Occipital lobe (tissue), 3 donors: ENCODE measurements at places on chromosomes 3 and 15.
A peak's percentile ranks its signal among the peaks of the same experiment; 100 is the strongest.

- no peak for DNase-seq
Observed at GRCh38 chr3:118802325-118803095, 232.1 kb downstream of the IGSF11 start.

DNA sequence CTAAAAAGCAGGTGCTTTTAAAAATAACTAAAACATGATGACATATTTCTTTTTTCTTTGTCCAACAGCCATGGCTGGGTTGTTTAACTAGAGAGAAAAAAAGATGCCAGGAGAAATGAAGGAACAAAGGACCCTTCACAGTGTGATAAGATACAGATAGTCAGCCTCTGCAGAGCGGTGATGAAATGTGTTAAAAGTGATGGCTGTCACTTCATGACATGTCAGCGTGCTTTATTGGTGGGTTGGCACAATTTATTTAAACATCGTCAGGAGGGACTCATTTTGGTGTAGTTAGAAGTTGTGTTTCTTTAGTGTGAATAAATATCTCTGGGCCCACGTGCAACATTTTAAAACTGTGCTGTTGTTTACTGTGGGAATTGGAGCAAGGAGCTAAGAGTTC, 887.4 kb upstream of the CFAP20DC start:
- no peak for DNase-seq

DNA sequence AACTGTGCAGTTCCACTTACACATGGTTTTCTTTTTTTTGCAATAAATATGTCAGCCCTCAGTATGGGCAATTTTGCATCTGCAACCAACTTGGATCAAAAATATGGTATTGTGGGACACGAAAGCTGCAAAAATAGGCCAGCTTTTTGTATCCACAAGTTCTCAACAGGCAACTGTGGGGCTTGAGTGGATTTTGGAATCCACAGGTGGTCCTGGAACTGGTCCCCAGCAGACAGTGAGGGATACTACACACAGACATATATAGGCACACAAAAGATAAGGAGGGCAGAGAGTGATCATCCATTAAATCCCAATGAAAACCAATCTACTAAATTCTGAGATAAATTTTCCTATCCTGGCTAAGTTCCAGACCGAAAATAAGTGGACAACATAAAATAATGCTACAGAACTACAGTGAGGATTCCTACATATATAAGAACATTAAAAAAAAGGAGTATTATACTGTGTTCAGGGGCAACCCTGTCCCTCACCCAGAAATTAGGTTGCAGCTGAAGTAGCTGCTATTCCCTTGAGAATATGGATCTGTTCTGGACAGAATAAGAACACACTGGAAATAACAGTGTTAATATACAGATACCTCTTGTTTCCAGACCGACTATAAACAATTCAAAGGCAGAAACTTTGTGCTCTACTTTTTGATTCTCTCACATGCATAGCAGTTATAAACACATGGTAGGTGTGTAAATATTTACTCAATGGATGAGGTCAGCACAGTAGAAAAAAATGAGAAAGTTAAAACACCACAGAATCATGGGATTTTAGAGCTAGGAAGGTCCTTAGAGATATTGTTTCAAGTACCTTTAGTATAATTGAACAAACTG, 25.4 kb downstream of the DENND4A start:
- no peak for DNase-seq

GRCh38 chr3:170007031-170007663, 30.6 kb upstream of the GPR160 start:
- DNase-seq, result no peak

- DNase-seq, result no peak
Observed at GRCh38 chr3:76694063-76694462, 345.8 kb upstream of the ROBO2 start.

DNA sequence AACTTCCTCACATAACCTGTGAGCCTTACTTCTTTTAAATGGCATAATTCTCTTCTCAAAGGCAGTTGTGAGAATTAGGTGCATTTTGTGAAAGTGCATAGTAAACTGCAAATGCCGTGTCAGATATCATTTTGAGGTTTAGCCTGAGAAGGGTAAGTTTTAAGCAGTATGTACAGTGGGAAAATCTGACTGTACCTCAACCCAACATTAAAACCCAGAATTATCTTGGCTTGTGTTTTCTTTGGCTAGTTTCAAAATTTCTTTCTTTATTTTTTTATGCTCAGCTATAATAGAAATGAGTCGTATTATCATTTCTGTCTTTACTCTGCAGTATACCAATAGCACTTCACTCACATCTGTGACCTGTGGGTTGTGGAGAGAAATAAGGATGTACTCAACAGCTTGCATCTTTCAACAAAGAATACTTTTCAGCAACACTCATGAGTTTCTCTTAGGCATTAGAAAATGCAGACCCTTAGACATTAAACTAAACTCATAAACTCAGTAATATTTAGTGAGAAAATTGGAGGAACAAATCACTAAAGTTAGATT, 65.7 kb downstream of the RASA2 start:
- no peak for DNase-seq

- no peak for DNase-seq
Observed at GRCh38 chr3:24741506-24741905, 246.9 kb upstream of the THRB start.

DNA sequence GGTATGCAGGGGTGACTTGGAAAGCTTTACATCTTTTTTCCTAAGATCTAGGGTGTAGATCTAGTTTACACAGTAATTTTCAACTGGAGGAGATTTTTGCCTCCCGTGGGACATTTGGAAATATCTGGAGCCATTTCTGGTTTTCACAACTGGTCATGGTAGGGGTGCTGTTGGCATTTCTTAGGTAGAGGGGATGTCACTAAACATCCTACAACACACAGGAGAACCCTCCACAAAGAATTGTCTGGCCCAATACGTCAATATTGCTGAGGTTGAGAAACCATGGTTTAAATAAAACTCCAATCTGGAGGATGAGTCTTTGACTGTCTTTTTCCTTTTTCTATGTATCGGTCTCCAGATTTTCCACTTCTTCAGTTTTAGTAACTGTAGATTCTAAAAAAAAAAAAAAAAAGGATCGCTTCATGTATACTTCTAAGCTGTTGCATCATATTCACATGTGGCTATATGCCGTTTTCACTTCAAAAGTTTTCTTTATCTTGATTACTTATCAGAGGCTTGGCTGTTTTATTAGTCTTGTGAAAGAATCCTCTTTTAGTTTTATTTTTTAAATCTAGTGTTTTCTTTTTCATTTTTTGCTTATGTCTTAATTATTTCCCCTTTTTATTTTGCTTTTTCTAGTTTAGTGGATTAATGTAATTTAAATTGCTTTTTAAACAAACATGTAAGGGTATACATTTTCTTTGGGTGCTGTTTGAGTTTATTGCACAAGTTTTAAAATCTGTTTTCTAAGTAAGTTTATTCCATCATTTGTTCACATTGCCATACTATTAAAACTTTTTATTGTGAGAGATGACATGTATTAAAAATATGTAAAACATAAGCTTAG, 21.2 kb downstream of the UBE2Q2 start:
- no peak for DNase-seq

DNA sequence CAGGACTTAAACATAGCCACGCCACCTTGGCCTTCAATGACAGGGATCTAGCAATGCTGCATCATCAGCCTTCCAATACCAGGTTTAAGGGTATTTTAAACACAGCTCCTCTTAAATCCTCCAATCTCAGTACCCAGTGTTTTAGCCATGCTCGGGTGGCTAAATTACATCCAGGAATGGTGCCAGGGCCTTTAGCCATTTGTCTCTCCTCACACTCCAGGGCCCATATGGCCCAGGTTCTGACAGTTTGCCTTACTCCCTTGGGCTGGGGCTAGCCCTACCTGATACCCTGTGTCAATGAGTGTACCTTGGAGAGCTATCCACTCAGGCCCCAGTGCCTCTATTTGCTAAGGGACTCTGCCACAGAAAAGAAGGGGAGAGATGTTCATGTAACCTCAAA, 29.4 kb downstream of the ZNF589 start:
- no peak for DNase-seq

DNA sequence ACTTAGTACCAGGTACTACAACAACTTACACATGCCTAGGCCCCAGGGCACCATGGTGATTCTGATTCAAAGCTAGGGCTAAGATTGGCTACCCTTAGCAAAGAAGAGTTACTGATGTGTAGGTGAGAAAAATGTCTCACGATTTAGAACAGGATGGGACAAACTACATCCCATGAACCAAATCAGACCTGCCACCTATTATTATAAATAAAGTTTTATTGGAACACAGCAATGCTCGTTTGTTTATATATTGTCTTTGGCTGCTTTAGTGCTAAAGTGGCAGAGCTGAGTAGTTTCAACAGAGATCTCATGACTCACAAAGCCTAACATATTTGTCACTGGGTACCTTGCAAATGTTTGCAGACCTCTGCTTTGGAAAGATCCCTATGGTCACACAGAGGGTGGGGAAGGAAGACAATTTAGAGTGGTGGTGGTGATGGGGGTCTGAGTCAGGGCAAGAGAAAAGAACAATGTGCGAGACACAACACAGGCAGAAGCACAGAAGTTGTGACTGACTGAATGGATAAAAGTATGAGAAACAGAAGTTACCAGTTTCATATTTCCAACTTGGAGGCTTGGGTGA, 770.6 kb upstream of the CFAP20DC start:
- no peak for DNase-seq

- no peak for DNase-seq
Observed at GRCh38 chr3:48656061-48656840, 6.4 kb downstream of the CELSR3 start.

DNA sequence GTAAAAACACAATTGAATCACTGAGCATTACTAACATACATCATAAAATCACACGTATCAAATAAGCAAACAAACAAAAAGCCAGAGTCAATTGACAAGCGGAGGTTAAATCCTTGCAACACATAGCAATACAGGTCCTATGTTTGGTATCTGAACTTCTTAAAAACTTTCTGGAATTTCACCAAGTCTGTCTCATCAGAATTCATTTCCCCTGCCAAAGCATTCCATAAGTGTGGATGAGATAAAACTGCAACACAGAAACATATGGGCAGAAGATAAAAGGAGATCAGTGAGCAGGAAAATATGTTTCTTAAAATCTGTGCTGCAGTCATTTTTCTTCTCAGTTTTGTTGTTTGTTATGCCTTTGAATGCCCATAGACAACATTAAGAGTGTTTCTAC, 1155.5 kb downstream of the TBL1XR1 start:
- DNase-seq, result no peak

DNA sequence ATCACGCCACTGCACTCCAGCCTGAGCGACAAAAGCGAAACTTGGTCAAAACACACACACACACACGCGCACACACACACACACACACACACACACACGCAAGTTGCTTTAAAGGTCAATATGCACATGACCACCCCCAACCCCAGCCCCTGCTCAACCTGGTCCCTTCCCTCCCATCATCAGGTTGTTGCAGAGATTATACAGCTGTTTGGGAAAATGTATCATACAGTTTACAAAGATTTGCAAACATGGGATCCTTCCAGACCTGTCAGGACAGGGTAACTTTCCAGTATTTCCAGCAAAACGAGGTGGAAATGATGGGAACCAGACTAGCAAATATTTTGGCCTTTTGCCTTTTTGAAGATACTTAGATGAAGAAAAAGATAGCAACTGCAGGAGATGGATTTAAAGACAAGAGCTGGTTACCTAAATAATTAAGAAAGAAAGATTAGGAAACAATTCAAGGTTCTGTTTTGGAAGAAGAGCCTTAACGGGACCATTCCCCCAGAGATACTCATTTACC, 80.2 kb downstream of the TNIK start:
- no peak for DNase-seq

GRCh38 chr15:42191610-42192346, 16.3 kb downstream of the VPS39 start:
- DNase-seq, result no peak

- DNase-seq, result no peak
Observed at GRCh38 chr15:29123171-29123570, 146.5 kb downstream of the NSMCE3 start.

GRCh38 chr3:23161896-23162570, 41.1 kb upstream of the UBE2E2 start:
- DNase-seq, result no peak

DNA sequence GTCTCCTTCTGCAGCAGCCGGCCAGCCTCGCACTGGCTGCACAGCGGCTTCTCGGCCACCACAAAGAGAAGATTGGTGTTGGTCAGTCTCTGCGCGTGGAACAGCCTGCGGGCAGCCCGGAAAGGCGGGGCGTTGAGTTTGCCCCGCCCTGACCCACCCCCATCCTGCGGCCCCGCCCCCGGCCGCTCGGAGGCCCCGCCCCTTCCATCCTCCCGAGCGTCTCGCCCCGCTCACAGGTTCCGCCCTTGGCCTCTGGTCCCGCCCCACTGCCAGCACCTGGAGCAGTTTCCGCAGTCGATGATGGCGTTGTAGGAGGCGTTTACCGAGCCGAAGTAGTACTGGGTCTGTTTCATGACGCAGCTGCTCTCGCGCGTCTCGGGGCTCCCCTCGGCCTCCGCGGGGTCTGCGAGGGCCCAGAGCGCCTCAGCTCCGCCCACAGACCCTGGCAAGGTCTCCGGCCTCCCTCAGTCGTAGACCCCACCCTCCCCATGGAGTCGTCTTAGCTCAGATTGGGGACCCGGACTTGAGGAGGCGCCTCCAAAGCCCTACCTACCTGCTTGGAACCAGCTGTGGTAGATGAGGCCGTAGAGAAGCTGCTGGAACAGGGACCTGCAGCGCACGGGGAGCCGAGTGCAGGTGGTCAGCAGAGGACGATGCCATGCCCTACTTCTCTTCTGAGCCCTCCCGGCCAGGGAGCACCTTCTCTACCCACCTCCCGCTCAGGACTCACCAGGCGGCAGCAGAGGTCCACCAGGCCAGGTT, 5.9 kb upstream of the TMEM115 start:
- DNase-seq, result peak; percentile 69

DNA sequence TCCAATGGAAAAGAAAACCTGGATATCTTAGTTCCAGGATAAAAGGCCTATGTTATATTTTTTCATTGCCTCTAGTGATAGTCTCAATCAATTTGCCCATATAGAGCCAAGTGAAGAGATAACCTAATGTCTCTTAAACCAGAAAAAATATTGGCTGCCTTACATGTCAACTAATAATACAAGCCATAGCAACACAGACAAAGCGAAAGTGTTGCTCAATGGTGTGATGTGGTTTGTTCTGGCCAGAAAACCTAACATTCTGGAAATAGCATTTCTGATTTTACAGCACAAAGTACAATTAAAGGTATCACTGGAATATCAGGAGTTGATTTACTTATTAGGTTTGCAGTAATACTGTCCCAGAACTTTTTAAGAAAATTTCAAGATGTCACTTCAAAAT, 101.5 kb downstream of the ATP8B4 start:
- no peak for DNase-seq

GRCh38 chr3:69051756-69052471, at the start of gene TMF1:
TSS of gene TMF1 (minus strand) at chr3:69052333. CDS start at chr3:69052086, 247 bp downstream.
- no peak for DNase-seq

- DNase-seq, result no peak
Observed at GRCh38 chr15:74599156-74599555, 16.5 kb upstream of the CLK3 start.
